ENCODE measurements at places on chromosomes 16 and 17.

DNA sequence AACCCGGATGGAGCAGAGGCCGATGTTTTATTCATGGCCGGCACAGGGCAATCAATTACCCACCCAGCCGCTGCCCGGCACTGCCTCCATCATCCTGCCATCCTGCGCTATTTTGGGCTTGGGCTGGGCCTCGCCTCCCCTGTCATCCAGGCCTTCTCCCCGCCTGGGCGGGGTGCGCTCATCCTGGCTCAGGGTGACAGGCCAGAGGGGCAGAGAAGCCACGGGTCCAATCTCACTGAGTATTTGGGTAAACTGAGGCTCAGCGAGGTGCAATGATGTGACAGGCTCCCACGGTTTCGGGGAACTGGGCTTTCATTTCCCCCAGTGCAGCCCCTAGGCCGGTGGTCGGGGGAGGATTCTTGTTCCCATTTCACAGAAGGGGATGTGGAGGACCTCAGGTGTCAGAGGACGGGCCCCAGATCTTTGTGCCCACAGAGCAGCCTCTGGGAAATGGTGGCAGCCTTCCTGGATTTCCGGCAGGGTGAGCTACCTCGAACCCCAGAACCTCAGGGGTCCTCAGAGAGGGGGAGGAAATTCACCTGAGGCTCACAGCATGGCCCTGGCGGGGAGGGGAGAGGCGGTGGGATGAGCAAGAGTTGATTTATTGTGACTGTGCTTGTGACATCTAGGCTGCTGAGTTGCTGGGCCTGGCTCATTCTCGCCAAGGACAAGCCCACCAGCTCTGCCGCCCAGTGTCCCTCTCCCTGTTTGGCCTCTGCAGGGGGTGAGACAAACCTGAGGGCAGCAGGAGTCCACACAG lies 23.8 kb upstream of the KCNJ12 start:
- DNase-seq: no peak

- no peak for DNase-seq
These were observed 162.7 kb upstream of the CDC42EP4 start for GRCh38 chr17:73474370-73474988.

DNA sequence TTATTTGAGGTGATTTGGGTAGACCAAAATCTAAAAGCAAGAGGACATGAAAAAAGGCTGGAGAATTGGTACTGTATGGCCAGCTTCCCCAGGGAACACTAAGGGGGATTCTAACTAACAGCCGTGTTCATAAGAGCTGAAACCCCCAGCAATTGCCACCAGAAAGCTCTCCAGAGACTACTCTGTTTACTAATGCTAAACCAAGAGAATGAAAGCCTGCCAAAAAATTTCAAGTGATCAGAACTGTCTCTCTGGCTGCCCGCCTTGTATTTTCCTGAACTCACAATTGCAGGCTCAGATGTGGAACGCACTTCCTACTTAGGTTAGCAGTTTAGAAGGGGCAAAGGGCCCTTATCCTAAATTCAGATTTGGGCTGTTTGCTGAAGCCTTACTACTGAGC lies 24.1 kb downstream of the MYH10 start:
- DNase-seq: no peak

GRCh38 chr17:75888484-75888883 lies 8.3 kb downstream of the TRIM65 start:
- no peak for DNase-seq

- DNase-seq: no peak
These were observed 2064.6 kb downstream of the TP53TG3F start for GRCh38 chr16:35523991-35524390.

DNA sequence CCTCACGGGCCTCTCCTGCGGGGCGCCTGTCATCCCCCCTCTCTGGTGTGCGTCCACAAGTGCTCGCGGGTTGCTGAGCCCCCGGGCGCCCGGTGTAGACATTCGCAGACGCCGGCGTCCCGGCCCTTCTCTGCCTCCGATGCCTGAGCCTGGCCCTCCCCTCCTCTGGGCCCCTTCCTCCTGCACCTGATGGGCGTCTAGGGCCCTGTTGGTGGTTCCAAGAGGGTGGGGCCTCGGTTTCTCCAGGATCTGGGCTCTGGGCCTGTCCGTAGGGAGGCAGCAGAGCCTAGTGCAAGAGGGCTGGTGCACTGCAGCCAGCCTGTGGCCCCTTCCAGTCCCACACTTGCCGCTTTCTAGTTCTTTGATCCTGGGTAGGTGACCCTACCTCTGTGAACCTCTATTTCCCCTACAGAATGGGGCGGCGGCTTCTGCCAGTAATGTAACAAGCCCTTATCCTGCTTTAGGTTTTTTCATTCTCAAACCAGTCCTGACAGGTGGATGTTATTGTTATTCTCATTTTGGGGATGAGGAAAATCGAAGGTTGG lies 623 bp downstream of the E4F1 start:
- no peak for DNase-seq

- DNase-seq: no peak
These were observed 1.7 kb downstream of the MLST8 start for GRCh38 chr16:2206780-2207433.

GRCh38 chr17:57247261-57247660 lies 9.1 kb upstream of the MSI2 start:
- DNase-seq: no peak

GRCh38 chr17:72660274-72661115 lies 432.0 kb downstream of the SLC39A11 start:
- DNase-seq: no peak

DNA sequence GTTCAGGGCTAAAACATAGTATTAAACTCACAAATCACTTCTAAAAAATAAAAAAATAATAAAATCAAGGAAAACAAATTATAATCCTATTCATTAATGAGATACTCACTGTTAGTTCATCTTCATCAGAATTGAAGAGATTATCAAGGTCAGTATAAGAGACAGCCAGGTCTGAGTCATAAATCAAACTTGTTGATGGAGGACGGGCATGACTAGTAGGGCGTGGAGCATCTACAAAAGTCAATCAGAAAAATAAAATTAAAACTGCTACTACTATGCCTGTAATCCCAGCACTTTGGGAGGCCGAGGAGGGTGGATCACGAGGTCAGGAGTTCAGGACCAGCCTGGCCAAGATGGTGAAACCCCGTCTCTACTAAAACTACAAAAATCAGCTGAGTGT lies 59.1 kb upstream of the INTS2 start:
- DNase-seq: no peak

DNA sequence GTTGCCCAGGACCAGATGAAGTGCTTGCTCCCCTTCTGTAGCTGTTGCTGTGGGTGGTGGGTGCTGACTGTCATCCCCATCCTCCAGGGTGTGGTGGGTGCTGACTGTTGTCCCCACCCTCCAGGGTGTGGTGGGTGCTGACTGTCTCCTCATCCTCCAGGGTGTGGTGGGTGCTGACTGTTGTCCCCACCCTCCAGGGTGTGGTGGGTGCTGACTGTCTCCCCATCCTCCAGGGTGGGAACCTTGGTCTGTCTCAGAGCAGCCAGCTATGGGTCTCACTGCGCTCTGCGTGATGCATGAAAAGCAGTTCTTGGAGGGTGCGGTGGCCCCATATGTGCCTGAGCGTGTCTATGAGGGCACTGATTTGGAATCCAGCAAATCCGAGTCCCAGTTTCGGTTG lies 163.8 kb downstream of the RPTOR start:
- no peak for DNase-seq

DNA sequence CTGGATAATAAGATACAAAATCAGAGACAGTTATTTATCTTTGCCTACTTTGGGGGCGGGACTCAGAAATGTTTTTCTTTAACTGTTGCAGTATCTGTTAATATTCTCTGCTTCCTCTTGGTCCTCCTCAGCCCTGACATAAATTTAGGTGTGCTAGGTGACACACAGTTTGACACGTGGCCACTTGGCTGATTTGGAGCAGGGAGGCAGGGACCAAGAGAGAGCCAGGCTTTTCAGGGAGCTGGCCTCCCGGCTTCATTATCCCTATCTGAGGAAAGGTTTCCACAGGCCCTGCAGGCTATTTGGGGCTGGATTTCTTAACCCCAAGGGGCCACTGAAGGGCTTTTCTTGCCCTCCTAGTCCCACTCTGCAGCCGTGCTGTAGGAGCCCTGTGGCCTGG lies 20.1 kb upstream of the NAT9 start:
- DNase-seq: no peak

- no peak for DNase-seq
These were observed 85.9 kb upstream of the SMURF2 start for GRCh38 chr17:64747938-64748540.

Measured in activated naive CD8-positive, alpha-beta T cell treated with anti-CD3 and anti-CD28 coated beads, Interleukin-2, amount 50 U/mL, for 16 hours (primary cell).